ENCODE measurements at places on chromosomes 11 and 22.

DNA sequence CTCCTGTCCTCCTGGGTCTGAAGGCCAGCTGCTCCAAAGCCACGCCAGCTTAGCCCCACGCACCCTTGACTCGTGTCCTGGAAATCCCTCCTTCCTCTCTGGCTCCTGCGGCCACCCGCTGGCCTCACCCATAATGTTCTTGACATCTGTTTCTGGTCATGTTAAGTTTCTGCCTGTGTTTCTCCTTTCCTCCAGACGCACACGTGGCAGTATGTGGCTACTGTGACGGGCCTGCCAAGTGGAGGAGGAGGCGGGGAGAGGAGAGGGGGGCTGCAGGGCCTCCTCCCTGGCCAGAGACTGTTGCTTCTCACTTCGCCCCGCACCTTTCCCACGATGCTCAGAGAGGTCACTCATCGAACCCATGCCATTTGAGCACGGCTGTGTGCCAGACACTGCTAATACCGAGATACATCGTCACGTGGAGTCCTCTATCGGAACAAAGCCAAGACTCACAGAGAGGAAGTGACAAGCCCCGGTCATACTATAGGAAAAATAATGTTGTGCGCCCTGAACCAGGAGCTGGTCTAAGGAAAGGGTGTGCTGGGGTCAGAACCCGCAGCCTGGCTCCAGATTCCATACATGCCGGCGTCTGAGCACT is 11.5 kb downstream of the C1QTNF6 start:
- no peak for DNase-seq

DNA sequence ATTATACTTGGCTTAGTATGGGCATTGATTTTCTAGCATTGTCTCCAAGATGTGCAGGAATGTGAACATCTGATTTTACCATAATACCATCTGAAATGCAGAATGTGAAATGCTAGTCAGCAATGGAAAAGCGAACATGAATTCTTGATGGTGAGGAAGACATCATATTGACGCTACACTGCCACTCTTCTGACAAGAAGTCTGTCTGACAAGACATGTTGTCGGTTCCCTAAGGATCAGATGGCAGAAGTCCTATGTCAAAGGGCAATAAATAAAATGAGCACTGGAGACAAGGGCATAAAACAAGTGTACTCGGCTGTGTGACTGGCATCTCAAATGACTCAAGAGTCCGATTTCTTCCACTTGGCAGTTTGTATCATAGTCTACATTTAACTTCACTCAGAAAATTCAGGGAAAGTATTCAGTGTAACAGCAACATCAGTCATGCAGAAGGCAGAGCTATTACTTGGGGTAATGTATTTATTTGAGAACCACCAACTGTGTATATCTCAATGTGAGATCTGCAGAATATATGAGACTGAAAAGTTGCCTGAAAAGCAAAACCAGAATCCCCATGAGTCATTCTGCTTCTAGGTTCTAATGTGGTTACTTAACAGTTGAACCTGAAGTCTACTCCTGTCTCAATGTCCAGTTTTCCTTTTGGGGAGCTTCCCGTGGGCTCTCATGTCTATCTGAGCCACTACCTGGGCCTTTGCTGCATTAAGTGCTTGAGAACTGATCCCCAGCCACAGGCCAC is 51.5 kb downstream of the SLC17A6 start:
- no peak for DNase-seq

- DNase-seq: no peak
Observed at GRCh38 chr22:39646398-39647063, 76.0 kb downstream of the CACNA1I start.

DNA sequence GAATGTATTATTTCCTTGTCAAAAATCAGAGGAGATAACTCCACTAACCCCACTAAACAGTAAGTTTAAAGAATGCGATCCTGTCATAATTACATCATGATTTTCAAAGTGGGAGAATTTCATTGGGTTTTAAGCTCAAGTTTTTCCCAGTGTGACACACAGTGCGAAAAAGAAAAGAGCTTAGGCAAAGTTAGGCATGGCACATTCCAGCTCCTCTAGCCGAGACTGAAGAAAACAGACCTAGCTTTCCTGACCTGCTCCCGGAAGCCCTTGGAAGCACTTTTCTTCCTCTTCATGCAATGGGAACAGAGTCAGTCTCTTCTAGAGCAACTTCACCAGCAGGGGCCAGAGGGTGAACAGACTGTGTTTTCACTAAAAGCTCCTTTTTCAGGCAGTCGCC is 76.6 kb upstream of the AKIP1 start:
- DNase-seq: no peak

GRCh38 chr11:2565447-2566222 is 120.8 kb downstream of the KCNQ1 start:
- DNase-seq: no peak

DNA sequence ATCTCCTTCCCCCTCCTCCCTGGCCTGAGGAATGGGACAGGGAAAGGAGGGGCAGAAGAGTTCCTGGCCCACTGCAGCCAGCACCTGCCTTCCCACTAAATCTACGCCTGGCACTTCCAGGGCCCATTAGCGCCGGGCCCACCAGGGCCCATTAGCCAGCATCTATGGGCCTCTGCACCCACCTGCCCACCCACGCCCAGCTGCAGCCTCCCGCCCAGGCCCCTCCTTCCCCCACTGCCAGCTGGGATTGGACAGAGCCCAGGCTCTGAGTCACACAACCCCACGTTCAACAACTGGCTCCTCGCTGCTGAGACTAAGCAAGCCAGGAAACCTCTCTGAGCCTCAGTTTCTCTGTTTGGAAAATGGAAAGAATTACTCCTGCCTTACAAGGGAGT is 48.7 kb downstream of the CYTH4 start:
- DNase-seq: no peak

- DNase-seq: no peak
Observed at GRCh38 chr11:45652781-45653180, 12.6 kb downstream of the CHST1 start.

DNA sequence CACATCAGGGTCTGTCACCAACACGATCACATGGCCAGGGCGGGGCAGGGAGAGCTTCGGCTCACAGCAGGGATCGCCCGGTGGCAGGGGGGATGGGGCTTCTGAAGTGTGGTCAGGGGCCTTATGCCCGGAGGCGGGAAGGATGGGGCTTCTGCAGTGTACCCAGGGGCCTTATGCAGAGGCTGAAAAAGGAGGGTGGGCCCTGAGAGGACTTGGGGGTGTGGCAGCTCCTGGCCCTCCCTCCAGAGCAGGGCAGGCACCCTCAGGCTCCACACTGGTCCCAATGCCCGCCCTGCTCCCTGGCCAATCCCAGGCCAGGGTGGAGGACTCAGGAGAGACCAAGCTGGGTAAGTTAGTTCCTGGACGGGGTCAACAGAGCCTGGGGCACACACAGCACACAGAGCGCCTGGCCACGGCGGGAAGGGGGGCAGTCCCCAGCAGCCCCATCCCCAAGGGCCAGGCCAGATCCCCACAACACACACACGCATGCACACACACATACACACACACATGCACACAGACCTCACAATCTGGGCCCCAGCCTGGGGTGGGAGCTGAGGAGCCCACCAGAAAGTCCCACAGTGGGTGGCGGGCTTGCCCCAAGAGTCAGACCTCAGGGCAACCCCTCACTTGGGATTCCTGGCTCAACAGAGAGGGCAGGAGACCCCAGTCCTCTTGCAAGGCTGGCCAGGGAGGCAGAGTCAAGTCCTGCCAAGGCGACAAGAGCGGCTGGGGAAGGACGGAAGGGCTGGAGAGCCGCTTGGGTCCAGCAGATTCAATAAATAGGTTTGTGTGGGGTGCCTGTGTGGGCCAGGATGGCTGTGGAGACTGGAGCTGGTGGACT is 1.1 kb upstream of the CEND1 start:
- DNase-seq: no peak

Data from activated T-cell treated with anti-CD3 and anti-CD28 coated beads, Interleukin-2, amount 50 U/mL, for 72 hours (primary cell).